ENCODE measurements at places on chromosomes 3 and 15.

DNA sequence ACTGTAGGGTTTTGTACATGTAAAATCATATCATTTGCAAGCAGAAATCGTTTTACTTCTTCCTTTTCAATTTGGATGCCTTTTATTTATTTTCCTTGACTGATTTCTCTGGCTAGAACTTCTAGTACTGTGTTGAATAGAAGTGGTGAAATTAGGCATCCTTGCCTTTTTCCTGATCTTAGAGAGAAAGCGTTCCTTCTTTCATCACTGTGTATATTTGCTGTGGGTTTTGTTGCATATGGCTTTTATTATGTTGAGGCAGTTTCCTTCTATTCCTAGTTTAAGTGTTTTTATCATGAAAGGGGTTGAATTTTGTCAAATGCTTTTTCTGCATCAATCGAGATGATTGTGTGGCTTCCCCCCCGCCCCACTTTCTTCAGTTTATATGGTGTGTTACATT is 140.9 kb downstream of the ATG7 start:
- DNase-seq, result no peak

GRCh38 chr3:132231633-132232032 is 85.6 kb upstream of the ACP3 start:
- no peak for DNase-seq

DNA sequence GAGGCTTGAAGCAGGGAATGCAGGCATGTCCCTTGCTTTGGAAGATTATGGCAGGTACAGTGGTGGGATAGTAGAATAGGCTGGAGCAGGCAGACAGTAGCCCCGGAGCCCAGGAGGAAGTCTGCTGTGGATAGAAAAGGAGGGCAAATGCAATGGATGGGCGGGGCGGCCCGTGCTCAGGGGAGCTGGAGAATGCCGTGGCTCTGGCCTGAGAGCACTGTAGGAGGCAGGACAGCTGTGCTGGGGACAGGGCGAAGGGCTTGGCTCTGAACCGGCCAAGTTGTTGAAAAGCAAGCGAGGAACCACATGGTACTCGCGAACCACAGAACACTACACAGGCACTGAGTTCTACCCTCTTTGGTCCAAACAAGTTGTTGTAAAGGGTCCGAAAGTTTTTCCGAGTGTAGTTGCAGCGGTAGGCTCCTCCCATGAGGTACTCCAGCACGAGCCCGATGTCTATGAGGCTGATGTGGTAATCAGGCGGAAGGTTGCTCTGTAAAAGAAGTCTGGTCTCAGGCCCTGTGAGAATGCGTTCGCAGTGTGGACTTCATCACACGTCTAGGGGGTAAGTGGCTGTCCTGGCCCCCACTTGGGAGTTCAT is 54.7 kb downstream of the TRPM1 start:
- DNase-seq, result no peak

DNA sequence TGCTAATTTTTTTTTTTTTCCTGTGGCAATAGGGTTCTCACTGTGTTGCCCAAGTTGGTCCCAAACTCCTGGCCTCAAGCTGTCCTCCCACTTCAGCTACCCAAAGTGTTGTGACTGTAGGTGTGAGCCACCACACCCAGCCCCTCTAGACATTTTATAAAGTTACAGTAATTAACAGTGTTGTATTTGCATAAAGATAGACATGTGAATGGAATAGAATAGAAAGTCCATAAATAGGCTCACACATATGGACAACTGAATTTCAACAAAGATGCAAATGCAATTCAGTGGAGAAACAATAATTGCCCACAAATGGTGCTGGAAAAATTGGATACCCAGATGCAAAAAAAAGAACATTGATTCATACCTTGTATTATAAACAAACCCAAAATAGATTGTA is 39.9 kb downstream of the PLS1 start:
- no peak for DNase-seq

DNA sequence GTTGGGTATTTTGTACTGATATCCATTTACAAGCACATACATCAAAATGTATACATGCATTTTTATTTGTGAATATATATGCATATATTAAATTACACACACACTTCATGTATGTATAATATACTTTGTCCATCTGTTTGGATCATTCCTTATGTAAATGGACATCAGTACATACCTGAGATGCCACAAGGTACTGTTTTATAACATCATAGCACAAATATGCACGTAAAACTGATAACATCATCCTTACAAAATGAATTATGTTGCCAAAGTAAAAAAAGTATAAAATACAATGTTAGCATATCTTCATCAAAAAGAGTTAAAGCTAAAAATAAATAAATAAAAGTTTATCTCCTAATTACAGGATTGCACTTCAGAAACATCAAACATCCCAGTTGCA is 634.8 kb upstream of the UBE2E2 start:
- DNase-seq, result no peak

DNA sequence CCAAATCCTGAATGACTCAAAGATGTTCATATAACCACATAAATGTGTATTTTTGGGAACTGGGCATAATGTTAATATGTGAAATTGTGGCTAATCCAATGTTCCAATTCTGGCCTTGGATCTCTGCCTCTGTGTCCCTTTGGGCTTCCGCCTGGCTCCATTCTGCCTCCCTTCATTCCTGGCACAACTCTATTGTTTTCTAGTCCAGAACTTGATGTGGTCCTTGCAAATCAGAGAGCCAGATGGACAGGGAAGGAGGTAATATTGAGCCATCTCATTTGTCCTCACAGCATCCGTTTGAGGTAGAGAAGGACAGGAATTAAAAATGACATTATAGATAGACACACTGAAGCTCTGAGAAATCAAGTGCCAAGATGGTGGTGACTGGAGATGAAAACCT is 355.7 kb upstream of the TBL1XR1 start:
- DNase-seq, result no peak

- no peak for DNase-seq
Measured at GRCh38 chr3:40387001-40387894, at the start of gene ENTPD3. TSS of gene ENTPD3 (plus strand) at chr3:40387184. CDS start at chr3:40388058, 874 bp downstream.

- no peak for DNase-seq
Measured at GRCh38 chr3:29720665-29721064, 439.8 kb downstream of the RBMS3 start.

DNA sequence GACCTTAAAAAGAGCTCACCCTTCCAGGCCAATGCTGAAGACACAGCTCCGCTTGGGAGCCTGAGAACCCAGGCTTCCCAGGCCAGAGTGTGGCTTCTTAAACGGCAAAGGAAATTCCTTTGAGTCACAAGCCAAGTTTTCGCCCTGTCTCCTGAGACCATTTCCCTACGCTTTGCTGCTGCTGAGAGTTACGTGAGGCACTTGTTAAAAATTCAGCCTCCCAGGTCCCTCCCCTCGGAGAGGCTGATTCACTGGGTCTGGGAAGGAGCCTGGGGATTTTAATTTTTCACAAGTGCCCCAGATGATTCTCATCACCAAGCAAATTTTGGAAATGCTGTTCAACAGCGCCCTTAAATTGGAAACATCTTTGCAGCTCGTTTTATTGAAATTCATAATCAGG is 25.5 kb downstream of the RLBP1 start:
- no peak for DNase-seq

DNA sequence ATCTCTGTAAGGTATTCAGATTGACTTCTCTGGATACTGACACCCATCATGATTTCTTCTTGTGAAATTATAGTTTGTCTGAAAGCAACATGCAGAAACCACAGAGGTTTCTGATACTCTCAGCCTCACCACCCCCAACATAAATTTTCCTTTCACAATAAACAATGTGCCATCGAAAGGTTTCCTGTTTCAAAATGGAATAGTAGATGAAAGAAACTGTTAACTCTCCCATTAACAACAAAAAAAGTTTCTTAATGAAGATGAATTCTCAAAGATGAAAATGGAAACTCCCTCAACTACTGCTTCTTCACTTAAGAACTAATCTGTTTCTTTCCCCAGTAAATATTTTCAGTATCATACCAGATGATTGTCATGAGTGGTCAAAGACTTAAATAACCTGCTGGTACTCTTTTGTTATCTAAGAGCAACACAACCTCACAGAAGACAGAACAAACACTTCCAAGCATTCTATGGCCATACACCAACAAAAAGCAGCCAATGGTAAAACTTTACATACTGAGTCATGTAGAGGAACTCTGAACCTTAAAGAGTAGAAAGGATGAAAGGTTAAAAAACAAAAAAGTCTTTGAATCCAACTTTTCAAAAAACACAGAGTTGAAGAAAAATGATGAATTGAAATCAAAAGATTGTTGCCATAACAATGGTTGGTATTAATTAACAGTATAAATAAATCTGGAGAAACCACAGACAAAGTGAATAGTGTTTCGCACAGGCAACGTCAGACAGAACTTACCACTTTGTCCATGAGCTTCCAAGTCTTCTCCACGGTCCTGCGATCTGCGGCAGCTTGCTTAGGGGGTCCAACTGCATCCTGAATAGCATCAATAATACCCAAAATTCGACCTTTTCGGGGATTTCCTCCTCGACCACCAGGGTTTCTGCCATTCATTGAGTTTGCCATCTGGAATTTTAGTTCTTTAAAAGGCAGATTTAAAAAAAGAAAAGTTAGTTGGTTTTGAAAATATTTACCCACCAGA is 1.9 kb downstream of the CBLB start:
- DNase-seq, result no peak

DNA sequence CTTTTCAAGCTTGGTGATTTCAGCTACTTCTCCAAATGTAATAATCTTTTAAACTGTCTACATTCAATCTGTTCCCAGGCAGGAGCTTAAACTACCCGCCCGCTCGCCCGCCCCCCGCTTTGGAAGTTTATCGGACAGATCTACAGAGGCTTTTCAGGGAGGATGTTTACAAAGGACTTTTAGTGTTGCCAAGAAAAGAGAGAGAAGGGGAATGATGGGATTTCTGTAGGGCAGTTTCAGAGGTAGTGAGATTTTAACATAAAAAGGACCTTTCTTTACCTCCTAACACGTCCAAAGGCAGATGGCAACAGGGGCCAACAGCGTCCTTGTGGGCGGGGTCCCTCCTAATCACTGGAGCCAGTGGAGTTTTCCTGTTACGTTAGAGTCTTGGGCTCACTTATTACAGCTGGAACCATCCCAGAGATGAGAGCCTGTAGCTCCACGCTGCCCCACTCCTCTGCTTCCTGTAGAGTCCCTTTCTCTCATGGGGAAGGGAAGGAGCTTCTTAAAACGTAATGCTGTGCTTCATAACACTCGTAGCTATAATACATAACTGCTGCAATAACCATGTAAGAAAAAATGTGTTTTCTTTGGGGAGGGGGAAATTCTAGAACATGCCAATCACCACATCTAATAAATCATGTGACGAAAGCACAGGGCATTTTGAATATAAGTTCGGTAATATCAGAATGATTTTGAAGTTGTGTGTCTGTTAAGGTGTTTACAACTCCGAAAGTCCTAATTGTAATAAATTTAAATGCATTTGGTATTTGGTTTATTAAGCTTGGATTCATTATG is 30.9 kb downstream of the HES1 start:
- no peak for DNase-seq

- no peak for DNase-seq
Measured at GRCh38 chr3:3792391-3792790, 6.8 kb upstream of the LRRN1 start.

GRCh38 chr15:65884511-65884910 is 15.2 kb downstream of the RAB11A start:
- DNase-seq, result no peak

GRCh38 chr15:96304839-96305238 is 25.7 kb upstream of the NR2F2 start:
- DNase-seq, result no peak
